Activated CD4-positive, CD25-positive, alpha-beta regulatory T cell treated with anti-CD3 and anti-CD28 coated beads, Interleukin-2, amount 50 U/mL, for 72 hours (primary cell): ENCODE measurements at places on chromosomes 5 and 9.
A peak's percentile ranks its signal among the peaks of the same experiment; 100 is the strongest.

- peak; percentile 45 for DNase-seq
Measured at GRCh38 chr9:135468854-135469521, 10.6 kb upstream of the PPP1R26 start.

DNA sequence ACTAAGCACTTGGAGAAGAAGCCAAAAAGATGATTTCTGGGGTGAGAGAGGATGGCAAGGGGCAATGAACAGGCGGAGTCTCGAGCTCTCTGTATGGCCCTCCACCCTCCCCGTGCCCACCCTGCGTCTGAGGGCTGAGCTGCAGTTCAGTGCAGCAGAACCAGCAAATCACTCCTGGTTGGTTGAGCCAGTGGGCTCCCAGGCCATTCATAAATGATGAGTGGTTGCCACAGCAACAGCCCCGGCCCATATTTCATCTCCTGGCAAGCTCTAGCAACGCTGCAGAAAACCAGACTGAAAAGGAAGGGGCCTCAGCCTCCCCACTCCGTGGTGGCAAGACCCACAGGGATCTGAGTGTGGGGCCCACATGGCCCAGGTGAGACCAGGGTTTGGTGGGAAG lies 93.8 kb upstream of the PPP1R26 start:
- no peak for DNase-seq

- no peak for DNase-seq
Measured at GRCh38 chr5:91787718-91788117, 404.6 kb upstream of the ARRDC3 start.

DNA sequence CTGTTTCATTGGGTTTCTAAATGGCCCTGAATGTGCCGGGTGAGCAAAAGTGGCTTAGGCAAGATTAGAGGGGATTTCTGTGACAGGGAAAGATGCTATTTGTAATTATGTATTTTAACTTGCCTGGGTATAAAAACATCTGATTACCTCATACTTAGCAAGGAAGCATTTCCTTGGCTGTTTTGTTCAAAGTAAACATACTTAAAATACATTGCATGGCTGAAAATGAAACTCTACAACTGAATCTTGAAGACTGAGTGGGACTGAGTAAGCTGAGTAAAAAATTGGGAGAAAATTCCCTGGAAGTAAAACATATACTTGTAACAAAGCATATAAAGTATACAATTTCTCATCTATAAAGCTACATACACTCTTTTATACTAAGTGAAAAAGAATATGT lies 197.5 kb downstream of the IRX1 start:
- DNase-seq: no peak

DNA sequence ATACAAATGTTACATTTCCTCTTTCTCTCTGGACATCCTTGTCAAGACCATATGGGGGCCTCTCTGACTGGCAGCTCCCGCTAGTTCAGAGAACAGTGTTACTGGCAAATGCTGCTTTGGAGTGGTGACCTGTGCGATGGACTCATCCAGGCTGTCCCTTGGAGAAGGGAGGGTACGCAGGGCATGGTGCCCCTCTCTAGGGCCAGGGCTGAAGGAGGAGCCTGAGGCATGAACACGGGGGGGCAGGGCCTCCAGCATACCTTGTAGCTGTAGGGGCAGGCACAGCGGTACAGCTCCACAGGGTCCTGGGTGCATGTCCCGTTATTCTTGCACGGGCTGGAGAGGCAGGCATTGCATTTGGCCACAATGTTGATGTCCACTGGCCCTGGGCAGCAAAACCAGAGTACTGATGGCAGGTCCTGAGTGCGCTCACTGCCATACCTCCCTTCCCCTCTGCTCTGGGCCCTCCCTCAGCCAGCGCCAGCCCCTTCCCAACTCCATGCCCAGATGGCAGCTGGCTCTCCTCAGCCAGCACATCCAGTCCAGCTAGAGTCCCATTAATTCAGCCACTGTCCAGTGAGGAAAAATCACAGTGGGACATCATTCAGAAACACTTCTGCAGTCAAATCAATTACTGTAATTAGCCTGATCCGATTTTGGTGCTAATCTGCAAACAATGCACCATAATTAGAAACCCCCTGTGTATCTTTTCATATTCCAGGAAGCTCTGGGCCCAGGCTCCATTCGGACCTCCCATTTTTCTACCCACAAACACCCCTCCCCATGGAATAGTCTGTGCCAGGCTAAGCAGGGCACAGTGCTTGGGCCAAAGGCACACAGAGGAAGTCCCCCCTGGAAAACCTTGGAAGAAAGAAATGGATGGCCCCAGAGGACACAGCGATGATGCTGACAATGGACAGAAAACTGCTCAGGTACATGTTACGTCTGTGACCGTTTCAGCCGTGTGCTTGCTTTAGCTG lies 128.8 kb upstream of the PANK3 start:
- no peak for DNase-seq

GRCh38 chr9:133528001-133528875 lies 3.5 kb upstream of the MYMK start:
- no peak for DNase-seq

GRCh38 chr9:129921905-129922304 lies 86.6 kb downstream of the USP20 start:
- DNase-seq: no peak

GRCh38 chr9:88664773-88665172 lies 129.8 kb downstream of the NXNL2 start:
- DNase-seq: no peak
